ENCODE measurements at places on chromosomes 3 and 15. TPM values are rescaled to one million over a fixed set of nuclear protein-coding genes. Genes with fewer than 3 reads are reported as not detected.

DNA sequence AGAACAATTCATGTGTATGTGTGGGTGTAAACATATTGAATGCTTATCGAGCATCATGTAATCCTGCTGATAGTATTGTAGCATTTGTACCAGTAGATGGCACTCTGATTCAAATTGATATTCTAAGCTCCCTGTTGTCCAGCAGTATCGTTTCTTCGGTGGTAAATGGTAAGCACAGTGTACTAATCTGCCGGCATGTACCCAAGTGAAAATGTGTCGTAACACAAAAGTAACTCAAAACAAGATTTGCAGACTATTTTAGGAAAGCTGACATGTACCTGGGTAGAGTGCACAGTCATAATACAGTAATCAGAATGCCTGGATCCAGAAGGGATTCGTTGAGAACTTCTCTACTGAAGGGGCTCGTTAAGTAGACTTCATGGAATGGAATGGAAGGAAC lies 31.7 kb upstream of the MNS1 start:
- no peak for DNase-seq

- DNase-seq = peak; percentile 74
These were observed 1.3 kb upstream of the USP3 start for GRCh38 chr15:63502843-63503738.

RUBCN gene
- 26.5 TPM for polyA plus RNA-seq

NMB gene
- polyA plus RNA-seq = 4.1 TPM

OCA2 gene
- polyA plus RNA-seq = not detected

THPO gene
- polyA plus RNA-seq = not detected

Data from CD4-positive, alpha-beta memory T cell (primary cell).